ENCODE measurements at places on chromosomes 6 and 20.

- DNase-seq, result no peak
Observed at GRCh38 chr6:163162874-163163213, 251.7 kb upstream of the QKI start.

GRCh38 chr6:92559003-92559402 is 860.4 kb downstream of the EPHA7 start:
- no peak for DNase-seq

DNA sequence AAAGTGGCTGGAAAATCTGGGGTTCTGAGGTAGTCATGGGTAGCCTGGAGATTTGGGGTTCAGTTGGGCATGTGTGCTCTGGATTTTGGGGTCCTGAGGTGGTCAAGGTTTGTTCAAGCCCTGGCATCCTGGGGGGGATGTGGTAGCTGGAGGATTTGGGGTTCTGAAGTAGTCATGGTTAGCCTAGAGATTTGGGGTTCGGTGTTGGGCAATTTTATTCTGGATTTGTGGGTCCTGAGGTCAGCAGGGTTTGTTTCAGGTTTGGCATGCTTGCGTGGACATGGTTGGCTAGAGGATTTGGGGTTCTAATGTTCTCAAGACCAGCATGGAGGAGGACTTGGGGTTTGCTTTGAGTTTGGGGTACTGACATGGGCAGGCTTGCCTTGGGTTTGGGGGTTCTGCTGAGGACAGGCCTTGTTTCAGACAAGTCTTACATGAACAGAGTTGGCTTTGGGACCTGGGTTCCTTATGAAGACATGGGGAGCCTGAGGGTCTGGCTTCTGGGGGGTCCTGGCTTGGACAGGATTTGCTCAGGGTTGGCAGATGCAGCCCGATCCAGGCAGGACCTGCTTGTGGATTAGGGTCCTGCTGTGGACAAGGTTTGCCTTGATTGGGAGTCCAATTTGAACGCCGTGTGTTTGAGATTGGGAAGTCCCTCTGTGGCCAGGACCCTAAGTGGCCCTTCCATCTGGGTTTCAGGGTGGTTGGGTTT is 906 bp downstream of the ANKRD60 start:
- DNase-seq, result no peak

GRCh38 chr6:97427648-97428047 is 144.6 kb upstream of the MMS22L start:
- no peak for DNase-seq

GRCh38 chr20:44495802-44496481 is 20.3 kb downstream of the TTPAL start:
- DNase-seq, result peak; percentile 99

All from amniotic epithelial cell (primary cell).